ENCODE measurements at places on chromosomes 1 and 21.
A peak's percentile ranks its signal among the peaks of the same experiment; 100 is the strongest.

- no peak for DNase-seq
Observed at GRCh38 chr1:197320991-197321531, 53.0 kb downstream of the CRB1 start.

- no peak for DNase-seq
Observed at GRCh38 chr1:59698386-59698785, 116.4 kb upstream of the HOOK1 start.

DNA sequence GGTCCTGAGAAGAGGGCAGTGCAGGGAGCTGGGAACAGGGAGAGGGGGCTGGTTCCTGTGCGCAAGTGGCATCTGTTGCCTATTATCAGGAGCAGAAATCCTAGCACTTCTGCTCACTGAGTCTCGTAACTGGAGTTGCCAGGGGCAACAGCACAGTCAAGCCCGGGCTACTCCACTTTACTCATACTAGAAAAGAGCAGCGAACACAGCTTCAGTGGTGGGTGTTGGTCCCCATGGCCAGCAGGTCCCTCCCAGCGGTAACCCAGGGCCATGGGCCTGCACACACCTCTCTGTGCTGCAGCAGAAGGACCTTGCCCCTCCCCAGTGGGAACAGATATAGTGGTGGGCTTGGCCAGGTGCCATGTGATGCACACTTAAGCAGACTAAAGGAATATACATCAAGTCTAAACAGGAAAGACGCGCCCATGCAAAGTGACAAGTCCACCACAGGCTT is 8.5 kb downstream of the PYCR2 start:
- no peak for DNase-seq

- no peak for DNase-seq
Observed at GRCh38 chr1:187665483-187665882, 836.7 kb downstream of the PLA2G4A start.

DNA sequence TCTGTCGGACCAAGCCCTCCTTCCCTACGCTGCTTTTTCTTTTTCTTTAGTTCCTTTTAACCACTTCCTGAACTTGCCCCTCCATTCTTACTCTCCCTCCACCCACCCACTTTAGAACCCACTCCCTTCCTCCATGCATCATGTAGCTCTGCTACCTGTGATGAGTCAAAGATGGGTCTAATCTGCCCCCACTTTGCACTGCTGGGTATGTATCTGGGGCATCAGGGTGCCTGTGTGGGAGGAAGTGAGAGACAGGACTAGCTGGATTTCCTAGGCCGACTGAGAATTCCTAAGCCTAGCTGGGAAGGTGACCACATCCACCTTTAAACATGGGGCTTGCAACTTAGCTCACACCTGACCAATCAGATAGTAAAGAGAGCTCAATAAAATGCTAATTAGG is 157.7 kb downstream of the SEC16B start:
- DNase-seq, result no peak

DNA sequence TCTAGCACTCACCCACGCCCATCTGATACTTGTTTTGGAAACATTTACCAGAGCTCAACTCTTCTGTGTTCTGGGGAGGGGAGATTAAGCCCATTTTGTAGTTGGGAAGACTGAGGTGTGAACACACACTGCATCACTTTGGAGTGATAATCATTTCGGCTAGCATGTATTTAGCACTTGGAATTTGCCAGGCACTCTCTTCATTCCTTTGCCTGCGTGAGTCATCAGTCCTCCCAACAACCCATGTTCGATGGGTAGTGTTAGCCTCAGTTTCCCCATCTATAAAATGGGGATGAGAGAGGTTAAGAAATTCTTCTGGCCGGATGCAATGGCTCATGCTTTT is 182.8 kb upstream of the TMEM51 start:
- no peak for DNase-seq

DNA sequence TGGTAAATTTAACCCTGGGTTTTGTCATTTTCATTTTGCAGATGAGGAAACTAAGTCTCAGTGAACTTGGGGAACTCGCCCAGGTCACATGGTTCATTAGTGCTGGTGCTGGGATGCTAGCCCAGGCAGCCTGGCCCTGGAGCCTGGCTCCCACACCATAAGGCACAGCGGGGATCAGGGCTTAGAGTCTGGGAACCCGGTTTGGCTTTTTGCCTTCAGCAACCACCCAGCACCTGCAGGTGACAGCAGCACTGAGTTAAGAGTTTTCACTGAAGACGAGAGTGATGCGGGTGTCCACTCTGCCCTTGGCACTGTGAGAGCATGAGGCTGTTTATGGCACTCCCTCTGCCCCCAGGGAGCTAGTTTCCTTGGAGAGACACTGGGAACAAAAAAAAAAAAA is 18.4 kb upstream of the CD101 start:
- no peak for DNase-seq

GRCh38 chr1:110636149-110636935 is 30.2 kb upstream of the KCNA2 start:
- DNase-seq, result no peak

DNA sequence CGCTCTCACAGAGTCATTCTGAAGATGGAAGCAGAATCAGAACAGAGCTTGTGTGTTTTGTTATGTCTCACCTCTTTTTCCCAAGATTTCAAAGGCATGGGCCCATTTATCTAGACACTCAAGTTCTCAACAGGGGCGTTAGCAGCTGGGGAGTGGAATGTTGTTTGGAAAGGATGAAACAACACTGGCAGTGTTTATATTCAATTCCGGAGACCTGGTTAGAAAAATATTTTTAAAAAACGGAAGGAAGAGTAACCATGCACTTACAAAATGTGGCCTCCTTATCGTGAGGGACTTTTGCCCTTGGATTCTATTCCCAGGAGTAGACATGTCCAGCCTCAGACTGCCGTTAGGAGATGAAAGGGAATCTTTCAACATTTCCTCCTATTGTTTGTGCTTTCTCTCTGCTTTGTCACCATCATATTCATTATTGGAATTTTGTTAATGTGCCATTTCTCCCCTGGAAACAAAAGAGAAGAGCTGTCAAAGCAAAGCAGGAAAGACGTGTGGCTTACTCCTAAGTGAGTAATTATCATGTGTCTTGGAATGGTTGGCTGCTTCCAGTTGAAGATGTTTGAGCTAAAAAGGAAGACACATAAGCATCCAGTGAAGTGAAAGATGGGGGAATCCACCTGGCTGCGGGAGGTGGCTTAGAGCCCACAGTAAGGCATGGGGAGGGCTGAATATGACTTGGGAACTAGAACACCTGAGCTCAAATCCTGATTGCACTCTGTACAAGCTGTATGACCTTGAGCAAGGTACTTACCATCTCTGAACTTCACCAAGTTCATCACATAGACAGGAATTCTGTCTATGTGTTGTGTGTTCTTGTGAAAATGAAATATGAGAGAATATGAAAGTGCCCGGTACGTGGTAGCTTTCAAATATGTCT is 71.7 kb upstream of the JUN start:
- DNase-seq, result no peak

DNA sequence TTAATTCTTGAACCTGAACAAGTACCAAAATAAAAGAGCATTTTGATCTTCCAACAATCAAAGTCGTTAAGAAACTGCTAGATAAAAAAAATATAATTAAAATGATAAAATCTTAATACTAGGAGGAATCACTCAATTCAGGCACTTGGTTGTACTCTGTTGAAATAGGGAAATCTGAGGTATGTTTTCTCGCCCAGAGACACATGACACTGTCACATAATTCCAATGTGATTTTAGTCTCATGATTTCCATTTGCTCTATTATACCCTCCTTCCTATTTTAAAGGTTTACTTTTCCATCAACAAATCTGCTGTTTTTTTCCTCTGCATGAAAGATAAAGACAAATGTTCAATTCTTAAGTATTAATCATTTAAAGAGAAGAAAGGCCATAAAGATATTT is 97.6 kb downstream of the ZZZ3 start:
- no peak for DNase-seq

DNA sequence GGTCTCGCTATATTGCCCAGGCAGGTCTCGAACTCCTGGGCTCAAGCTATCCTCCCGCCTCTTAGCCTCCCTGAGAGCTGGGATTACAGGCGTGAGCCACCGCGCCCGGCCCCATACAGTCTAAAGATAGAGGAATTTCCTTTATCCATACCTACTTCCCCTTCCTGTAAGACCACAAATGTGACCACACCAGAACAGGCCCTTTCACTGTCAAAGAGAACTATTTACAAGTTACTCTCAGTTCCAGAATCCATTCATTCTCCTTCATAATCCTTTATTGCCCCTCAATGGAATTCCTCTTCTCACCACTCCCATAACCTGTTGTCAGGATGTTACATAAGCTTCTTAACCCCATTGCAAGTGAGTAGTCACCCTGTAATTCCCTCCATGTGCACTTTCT is 26.3 kb upstream of the SLC5A9 start:
- DNase-seq, result no peak

DNA sequence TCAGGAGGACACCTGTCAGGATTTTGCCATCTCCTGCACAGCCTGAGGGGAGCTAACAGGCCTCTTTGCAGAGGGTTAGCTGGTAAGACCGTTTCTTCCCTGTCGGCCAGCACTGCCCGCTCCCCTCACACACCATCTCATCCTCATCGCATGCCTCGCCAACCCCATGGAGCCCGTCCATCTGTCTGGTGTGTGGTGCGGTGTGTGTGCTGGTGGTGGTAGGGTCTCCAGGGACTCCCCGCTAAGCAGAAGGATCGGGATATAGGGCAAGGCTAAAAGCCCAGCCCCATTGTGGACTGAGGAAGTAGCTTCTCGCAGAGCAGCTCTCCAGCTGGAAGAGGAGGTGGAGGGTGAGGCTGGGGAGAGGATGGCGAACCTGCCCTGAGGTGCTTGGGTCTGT is 6.8 kb upstream of the SFN start:
- no peak for DNase-seq

DNA sequence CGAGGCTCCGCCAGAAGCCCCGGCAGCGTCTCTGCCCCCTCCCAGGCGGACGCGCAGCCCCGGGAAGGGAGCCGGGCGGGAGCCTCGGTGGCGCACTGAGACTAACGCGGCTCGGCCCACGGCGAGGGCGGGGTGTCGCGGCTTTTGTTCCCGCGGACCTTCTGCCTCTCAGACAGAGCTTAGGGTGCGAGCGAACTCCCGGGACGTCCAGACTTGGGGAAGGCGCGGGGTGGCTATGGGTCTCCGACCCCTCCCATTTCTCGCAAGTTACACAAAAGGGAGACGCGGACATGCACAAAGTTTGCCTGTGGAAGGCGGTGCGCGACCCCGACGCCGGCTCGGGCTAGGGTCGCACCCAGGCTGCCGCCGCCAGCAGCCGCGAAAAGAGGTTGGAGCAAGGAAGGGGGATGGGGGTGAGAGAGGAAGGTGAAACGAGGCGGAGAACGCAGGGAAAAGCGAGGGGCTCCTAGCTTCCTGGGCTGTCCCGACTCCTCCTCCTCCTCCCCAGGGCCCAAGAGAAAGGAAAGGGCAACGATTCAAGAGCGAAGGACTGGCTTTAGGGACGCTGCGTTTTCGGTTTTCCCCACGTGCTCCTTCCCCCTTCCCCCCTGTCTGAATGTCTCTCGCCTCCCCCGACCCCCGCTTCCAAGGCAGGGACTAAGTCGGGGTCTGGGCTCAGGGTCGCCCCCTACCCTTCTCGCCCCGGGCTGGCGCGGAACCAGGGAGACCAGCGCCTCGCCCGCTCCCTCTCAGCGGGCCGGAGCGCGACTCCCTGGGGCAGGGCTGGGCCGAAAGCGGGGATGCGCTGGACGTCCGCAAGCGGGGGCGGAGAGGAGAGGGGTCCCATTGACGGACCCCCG is 729 bp downstream of the APP start:
- DNase-seq, result peak; percentile 33

GRCh38 chr1:205532996-205533735 is 28.7 kb downstream of the CDK18 start:
- no peak for DNase-seq

- DNase-seq, result no peak
Observed at GRCh38 chr21:37819372-37819771, 96.9 kb downstream of the KCNJ6 start.

- DNase-seq, result no peak
Observed at GRCh38 chr1:42214447-42214871, 49.9 kb upstream of the GUCA2A start.

GRCh38 chr1:68384321-68384813 is 65.4 kb downstream of the RPE65 start:
- no peak for DNase-seq

- DNase-seq, result no peak
Observed at GRCh38 chr1:20735581-20736111, 3.1 kb upstream of the SH2D5 start.

DNA sequence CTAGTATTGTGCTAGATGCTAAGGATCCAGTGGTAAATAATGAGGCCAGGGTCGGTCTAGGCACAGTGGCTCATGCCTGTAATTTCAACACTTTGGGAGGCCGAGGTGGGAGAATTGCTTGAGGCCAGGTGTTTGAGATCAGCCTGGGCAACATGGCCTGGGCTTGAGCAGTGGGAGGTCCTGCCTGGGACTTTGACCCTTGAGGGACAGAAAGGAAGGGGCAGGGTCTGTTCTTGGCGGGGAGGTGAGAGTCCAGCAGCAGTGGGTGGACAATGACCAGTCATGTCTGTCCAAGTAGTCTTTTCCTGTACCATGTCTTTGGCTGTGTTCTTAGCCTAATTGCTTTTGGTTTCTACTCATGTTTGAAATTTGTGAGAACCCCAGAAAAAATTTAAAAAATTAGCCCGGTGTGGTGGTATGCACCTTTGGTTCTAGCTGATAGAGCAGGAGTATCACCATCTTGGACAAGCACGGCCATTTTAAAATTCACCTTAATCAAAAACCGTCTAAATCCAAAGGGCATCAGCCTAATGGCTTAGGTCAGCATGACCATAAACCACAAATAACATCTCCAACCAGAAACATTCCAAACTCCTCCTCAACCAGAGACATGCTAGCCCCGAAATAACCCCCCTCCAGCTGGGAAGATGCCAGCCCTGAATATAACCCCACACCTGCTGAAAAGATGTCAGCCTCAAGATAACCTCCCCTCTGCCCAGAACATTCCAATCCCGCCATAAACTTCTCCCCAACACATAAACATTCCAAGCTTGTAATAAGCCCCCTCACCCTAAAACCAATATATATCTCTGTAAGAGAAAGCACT is 6.8 kb upstream of the AK2 start:
- no peak for DNase-seq

- no peak for DNase-seq
Observed at GRCh38 chr1:210557426-210558077, 228.8 kb downstream of the HHAT start.

- no peak for DNase-seq
Observed at GRCh38 chr1:201941420-201942128, 4.8 kb downstream of the LMOD1 start.

DNA sequence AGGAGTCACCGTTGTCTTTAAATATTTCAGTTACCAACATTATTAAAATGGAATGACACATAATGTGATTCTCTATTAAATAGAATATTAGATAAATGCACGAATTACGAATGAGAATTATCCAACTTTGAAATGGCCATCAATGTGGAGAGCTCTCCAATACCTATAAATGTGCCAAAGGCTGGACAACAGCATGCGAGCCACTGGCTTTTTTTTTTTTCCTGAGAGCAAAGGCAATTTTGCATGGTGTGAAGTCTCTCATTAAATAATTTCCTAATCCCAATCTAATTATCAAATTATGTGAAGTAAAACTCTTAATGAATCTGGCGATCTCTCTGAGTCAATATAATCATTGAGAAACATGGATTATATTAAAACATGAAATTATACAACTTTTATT is 113.5 kb downstream of the KCNT2 start:
- DNase-seq, result no peak
